Left forelimb (tissue), 1 donor: ENCODE measurements at places on chromosomes 1 and 21.

DNA sequence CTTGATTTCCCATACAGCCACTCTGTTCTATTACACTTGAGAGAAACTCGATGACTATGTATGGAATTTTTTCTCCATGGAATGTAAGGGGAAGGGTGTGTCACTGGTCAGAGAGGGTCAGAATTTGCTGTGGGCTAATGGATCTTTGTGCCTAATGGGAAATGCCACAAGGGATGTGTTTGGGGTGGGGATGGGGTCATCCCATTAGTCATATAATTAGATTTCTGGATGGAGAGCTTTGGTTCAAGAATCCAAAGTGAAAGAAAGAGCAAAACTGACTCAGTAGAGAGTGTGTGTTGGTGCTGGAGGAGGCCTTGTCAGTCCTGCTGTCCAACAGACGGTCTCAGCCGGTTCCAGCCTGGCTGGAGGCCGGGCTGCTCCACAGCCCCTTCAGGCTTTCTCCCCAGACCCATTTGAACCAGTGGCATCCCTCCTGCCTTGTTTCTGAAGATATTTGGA lies 86.4 kb downstream of the LAMC2 start:
- DNase-seq: no peak

- no peak for DNase-seq
These were observed 2.6 kb downstream of the KCNA3 start for GRCh38 chr1:110672001-110672752.

GRCh38 chr1:29398431-29398830 lies 162.1 kb downstream of the PTPRU start:
- DNase-seq: no peak

DNA sequence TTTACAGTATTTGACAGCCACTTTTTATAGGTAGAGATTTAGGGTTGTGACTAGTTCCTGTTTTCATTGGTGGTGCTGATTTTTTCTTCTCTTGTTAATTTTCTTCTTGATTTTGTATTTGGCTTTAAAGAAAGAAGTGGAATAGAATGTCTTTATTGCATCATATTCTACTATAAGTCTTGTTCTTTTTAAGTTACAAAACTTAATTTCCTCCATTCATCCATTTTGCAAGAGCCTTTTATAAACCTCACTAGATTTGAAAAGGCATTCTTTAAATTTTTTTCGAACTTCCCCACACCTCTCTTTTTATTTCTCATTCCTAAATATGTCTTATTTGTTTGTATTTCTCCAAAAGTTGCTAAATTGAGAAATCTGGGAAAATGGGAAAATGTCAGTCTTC lies 1368.6 kb upstream of the ADGRL4 start:
- no peak for DNase-seq

DNA sequence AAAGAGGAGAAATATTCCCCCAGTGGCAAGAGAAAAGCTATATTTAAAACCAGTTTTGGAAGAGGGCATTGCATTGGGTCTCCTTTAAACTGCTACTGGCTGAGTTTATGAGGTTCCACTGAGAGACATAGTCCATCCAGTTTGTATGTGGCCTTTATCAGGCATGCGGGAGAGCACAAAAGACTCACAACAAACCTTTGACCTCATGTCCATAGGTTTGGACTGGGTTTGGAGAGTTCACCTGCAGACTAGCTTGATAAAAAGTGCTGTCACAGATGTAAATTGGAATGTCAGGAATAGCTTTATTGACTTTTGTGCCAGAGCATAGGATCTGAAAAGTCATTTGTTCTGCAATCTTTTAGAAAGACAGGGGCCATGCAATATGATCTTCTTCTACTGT lies 131.0 kb upstream of the NRIP1 start:
- no peak for DNase-seq

GRCh38 chr1:99557546-99558202 lies 88.2 kb upstream of the PALMD start:
- DNase-seq: no peak

DNA sequence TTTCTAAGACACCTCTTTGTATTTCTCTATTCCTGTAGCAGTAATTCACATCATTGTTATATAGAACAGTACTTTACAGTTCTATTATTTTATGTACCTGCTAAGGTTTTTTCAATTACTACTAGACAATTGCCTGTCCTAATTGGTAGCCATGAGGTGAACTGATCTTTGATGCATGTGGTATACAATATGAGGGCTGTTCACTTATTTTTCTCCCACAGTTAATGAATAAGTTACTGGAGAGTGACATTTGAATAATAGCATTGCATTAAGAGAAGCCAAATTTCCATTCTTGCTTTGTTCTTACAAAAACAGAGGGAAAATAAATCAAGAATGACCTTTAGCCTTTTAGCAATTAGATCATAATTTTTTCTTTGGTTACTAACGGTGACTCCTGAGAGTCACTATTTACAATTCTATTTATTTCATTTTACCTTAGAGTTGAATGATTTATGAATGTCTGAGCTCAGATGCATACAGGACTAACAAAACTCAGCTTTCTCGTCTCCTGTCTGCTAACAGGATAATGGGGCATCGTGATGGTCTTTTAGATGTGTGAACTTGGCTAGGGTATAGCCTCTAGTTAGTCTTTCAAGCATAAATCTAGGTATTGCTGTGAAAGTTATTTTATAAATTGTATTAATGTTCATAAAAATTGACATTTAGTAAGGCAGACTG lies 54.1 kb downstream of the OLFM3 start:
- DNase-seq: no peak

DNA sequence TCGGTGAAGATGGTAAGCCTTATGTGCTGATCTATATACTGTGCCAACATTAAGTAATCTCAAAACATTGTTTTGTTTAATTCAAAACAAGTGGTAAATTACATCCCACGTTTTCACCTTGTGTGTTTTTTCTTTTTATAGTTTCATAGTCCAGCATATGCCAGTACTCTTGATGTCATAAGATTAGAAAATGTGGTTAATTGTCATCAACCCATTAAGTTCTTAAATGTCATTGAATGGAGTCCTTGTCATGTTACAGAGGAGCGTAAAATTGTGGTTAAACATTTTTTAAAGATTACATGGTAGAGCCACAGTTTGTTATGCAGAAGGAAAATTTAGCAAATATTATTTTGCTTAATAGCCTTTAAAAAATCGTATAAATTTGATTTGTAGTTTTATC lies 93.1 kb downstream of the FNBP1L start:
- DNase-seq: no peak
